ENCODE measurements at places on chromosomes 4 and X.

DNA sequence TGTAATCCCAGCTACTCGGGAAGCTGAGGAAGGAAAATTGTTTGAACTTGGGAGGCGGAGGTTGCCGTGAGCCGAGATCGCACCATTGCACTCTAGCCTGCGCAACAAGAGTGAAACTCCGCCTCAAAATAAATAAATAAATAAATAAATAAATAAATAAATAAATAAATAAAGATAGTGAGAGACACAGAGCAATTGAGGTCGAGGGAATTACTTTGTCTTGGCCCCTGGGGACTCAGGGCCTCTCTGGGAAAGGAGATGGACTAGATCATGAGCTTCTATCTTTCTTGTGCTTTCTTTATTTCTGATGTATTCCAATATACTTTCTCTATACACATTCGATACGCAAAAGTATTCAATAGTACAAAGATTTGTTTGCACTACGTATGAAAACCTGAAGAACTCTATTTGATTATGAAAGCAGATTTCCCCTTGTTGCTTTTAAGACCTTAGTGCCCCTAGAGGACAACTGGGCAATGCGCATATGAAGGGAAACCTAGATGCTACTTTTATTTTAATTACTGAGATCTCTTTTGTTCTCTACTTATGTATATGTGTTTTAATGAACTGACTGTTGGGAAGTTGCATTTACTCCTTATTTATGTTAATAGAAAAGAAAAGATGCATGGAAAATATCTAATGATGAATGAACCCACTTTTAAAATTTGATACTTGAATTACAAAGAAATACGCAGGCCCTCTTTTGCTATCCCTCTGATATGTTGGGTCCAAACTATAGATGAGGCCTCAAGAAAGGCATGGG, 12.8 kb upstream of the ELOVL6 start:
- DNase-seq, result no peak

GRCh38 chr4:40185830-40186664, 10.8 kb upstream of the RHOH start:
- DNase-seq, result no peak

DNA sequence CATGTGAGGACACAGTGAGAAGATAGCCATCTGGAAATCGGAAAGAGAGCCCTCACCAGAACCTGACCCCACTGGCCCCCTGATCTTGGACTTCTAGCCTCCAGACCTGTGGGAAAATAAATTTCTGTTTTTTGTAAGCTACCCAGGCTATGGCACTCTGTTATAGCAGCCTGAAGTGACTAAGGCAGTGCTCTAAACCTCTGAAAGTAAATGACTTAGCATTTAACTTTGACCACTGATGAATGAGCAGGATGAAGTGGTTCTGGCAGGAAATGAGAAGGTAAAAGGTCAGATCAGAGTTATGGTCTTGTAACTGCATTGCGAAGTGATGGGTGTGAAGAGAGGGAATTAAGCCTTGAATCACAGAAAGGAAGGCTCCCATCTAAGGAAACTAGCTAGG, 17.0 kb downstream of the GPAT3 start:
- DNase-seq, result no peak

- DNase-seq, result no peak
Measured at GRCh38 chr4:2742823-2743517, 13.2 kb downstream of the TNIP2 start.

DNA sequence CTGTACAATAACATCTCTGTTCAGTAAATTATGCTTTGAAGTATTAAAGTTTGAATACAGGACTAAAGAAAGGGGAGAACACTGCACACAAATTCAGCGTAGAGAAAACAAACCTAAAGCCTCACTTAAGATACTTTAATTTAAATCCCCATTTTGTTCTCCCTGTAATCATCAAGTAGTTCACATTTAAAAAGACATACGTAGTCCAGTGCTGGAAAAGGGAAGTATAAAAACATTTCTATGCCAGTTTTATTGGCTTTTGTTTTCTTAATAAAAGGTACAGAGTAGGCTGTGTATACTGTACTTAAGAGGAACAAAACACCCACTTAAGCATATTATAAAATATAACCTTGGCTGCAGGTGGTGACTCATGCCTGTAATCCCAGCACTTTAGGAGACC, 101.6 kb downstream of the FGF16 start:
- DNase-seq, result no peak
